Stromal cell of bone marrow (primary cell): ENCODE measurements at places on chromosomes 6 and 20.

DNA sequence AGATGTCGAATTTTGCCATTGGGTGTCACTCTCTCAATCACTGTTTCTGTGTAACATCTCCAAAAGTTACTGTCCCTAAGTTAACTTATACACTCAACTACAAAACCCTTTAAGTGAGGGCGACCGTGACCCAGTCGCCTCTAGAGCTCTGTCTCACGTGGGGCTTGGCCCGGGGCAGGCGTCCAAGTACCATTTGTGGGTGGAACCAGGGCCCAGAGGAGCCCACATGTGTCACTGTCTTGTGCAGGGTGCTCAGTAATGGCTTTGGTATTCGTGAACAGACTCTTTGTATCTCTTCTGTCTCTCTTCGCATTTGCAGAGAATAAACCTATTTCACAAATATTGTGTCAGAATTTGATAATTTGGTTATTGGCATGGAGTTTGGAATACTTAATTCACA is 109.9 kb upstream of the THBS2 start:
- peak; percentile 34 for DNase-seq

DNA sequence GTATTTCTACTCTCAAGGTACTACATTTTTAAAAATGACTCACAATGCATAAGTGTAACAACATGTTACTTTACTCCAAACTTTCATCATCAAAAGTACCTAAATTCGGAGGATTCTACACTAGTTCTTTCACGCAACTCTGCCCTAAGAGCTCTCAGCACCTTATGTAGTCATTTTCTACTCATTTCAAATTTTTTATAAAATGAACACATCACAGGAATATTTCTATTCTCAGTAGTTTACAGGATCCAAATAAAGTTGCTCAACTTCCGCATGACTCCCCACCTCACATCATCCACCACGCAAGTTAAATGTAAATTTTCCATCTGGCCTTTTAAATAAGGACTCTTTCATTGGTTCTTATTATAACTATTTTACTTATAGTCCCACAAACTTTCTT is 344.9 kb upstream of the MANEA start:
- no peak for DNase-seq

DNA sequence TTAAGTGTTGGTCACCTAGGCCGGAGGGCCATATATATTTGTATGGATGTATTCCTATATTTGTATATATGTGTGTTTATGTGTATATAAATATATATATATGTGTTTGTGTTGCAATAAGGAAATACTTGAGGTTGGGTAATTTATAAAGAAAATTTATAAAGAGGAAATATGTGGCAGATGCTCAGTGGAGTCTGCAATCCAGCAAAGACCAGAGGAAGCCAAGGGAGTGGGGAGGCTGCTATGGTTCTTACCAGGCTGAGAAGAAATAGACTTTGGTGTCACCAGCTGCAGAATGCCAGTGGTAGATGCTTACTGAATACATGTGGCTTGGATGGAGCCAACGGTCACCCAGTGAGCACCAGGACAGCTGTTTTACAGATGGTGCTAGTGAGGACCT is 97.4 kb upstream of the ELOVL5 start:
- no peak for DNase-seq

GRCh38 chr20:37911261-37911660 is 8.3 kb downstream of the VSTM2L start:
- DNase-seq = no peak

GRCh38 chr6:89258912-89259311 is 41.8 kb upstream of the GABRR1 start:
- no peak for DNase-seq

- no peak for DNase-seq
Measured at GRCh38 chr20:33028875-33029274, 2.6 kb upstream of the BPIFB6 start.

DNA sequence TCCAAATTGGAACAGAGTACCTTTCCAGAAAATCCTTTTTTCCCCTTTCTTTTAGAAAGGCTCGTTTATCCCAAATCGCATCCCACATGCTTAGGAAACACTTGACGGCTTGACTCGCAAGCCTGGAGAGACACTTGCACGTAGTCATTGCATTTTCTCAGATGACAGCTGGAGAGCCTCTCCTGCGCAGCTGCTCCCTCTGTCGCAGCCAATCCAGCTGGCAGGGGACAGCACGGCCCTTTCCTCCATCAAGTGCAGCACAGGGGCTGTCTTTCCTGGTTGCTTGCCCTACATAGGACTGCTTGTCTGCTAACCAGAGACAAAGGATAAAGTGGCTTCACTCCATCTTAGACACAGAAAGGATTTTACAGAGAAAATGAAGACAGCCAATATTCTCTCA is 77.6 kb upstream of the RGS17 start:
- DNase-seq = no peak

DNA sequence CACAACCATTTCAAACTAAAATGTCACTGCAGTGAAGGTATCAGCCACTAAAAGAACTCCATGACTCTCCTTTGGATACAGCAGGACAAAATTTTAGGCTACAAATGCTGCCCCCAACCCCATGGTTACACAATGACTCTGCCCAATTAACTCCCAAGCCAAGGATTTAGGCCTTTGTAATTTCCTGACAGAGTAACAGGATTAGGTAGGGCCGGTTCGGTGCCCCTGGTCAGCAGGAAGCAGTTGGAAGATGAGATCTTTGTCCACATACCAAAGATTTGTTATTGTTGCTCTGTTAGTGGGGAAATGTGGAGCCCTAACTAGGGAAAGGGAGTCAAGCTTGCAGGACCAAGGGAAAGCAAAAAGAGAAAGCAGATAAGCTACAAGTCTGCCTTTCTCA is 26.7 kb upstream of the RIPK1 start:
- no peak for DNase-seq

DNA sequence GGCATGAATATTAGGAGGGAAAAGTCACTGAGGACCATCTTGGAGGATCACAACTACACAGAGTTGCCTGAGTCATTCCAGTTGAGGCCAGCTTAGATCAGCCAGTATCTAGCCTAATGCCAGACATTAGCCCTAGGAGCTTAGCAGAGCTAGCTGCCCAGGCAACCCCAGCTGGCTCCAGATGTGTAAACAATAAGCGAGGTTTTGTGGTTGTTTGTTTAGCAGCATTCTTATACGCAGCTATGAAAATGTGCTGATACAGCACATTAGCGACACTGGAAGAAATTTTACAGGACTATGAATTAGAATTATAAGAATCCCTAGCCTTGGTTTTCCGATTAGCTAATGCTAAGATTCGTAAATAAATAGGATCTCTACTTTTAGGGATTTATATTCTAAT is 59.3 kb downstream of the BTBD3 start:
- DNase-seq = no peak

DNA sequence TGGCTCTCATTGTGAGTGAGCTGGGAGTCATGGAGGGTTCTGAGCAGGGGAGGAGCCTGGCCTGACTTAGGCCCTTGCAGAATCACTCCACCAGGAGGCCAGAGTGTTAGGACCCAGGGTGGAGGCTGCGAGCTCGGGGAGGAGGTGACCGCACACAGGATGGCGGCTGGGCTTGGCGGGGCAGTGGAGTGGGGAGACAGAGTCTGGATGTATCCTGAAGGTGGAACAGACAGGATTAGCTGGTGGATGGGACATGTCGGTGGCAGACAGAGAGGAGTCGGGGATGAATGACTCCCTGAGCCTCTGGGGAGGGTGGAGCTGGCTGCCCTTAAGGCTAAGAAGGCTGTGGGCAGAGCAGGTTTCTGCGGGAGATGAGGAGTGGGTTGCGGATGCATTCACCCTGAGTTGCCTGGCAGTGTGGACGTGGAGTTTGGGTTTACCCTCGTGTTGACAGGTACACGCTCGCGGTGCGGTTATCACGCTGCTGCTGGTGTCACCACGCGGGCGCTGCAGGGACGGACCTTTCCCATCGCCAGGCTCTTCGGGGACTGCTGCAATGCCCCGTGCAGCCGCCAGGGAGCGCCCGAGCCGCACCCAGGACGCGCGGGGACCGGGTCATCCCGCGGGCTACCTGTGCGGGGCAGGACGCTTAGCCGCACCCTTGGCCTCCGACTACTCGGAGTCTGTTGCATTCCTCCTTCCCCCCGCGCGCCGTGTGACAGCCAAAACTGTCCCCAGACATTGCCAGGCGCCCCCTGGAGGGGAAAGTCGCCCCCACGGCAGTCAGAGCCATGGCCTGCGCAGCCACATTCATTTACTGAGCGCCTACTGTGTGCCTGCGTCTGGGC is 43.0 kb upstream of the PTGIS start:
- DNase-seq = no peak

GRCh38 chr6:149061930-149062329 is 255.6 kb upstream of the TAB2 start:
- DNase-seq = no peak

GRCh38 chr6:143253586-143253985 is 192.9 kb downstream of the AIG1 start:
- DNase-seq = no peak

DNA sequence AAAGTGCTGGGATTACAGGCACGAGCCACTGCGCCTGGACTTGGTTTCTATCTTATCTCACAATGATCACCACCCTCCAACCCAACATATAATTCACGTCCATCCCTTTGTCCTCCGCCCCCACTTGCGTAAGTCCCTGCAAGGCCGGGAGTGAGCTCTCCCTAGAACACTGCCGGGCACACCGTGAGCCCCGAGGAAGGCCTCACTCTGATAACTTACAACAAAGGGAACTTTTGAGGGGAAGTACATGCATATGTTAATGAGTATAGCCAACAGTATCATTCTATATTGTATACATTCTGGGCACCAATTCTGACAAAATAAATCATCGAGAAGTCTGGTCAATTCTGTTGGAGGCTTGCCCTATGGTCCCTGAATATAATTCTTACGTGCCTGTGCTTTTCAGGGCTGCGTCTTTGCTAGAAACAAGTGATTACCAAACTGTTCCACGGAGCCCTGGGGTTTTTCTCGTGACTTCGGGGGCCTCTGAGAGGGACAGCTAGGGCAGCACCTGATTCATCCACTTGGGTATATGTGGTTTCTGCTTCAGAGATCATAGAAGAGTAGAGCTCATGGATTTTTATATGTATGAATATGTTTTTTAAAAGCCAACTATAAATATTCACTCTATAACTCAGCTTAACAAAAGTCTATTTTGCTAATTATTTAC is 469.8 kb upstream of the AGPAT4 start:
- DNase-seq = no peak

- no peak for DNase-seq
Measured at GRCh38 chr6:170181338-170181690, 109.6 kb downstream of the DLL1 start.

DNA sequence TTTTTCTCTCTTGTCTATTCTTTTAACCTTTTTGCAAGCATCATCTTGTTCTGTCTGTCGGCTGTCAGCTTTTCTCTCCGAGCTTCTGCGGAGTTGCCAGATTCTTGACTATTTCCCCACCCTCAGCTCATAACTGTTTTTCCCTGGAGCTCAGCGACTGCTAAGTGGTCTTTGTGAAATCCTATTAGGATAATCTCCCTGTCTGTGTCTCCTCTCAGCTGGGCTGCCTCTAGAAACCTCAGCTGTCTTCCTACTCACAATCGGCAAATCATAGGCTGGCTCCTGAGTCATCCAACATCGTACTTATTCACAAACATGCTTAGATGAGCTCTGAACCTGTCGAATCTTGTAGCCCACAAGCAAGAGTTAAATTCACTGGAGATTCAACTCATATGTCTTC is 332.3 kb downstream of the PTPRT start:
- no peak for DNase-seq

DNA sequence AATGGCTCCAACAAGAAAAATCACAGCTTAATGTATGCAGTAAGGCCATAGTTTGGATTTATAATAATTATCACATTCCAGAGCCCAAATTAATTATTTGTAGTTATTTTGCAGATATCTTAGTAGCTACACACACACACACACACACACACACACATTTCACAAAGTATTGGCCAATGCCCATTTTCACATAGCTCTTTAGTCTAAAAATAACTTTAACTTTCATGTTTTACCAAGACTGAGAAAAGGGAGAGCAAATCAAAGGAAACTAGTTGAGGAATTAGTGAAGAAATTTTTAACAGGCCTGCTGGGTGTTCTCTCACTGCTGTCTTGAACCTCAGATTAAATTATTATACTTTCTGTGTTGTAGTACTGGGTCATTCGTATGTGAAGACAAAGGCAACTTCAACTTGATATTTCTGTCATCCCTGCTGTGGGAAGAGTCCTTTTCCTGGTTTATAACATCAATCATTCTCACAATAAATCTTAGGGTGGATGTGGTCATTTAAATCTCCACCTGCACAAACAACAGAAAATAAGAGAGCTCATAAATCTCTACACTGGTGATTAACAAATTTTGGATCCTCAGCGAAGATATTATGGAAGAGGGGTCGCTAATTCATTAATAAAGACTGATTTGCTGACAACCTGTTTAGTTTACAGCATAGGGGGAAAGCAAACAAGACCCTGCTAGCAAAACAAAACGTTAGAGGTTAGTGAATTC is 1.6 kb upstream of the TCF21 start:
- no peak for DNase-seq

DNA sequence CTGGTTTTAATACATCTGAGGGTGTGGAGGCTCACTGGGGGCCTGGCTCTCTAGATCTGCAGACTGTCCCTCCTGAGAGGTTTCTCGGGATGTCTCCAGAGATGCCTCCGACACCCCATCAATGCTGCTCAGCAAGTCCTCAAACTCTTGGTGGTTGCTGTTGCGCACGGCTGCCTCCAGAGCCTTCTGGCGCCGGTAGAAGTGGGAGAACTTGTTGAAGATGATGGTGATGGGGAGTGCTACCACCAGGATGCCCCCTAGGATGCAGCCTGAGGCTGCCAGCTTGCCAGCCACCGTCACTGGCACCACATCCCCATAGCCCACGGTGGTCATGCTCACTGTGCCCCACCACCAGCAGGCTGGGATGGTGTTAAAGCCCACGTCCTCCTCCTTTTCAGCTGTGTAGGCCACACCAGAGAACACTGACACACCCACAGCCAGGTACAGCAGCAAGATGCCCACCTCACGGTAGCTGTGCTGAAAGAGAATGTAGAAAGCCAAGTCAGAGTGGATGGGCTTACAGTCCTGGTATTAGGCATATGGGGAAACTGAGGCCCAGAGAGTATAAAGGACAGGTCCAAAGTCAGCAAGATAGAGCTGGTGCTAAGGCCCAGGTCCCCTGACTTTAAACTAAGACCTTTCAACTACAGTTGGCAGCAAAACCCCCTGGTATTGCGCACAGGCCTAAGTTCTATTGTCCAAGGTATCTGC is 5.9 kb downstream of the KCNS1 start:
- DNase-seq = no peak

DNA sequence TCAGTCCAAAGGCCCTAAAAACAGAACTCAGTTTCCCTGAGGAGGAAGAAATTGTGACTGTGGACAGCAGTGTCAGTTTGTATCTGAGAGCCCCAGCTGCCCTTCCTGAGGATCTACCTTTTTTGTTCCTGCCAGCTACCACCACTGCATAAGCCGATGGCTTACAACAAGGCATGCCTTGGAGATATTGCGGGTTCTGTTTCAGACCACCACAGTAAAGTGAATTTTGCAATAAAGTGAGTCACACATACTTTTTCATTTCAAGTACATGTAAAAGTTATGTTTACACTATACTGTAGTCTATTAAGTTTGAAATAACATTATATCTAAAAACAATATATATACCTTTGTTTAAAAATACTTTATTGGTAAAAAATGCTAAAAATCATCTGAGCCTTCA is 9.6 kb upstream of the CST3 start:
- DNase-seq = no peak

- DNase-seq = no peak
Measured at GRCh38 chr6:83873869-83874268, 14.4 kb downstream of the CYB5R4 start.

- DNase-seq = no peak
Measured at GRCh38 chr6:142947714-142948480, 2.9 kb upstream of the HIVEP2 start.
